Breast epithelium (tissue), 4 donors: ENCODE measurements at places on chromosomes 2 and 18. TPM values are rescaled to one million over a fixed set of nuclear protein-coding genes. Genes with fewer than 3 reads are reported as not detected.

The TTC21B gene
- 28.6 TPM for total RNA-seq

- no peak overlapping the region for H3K4me3 ChIP-seq
- H3K4me1 ChIP-seq, result no peaks in the 10 kb centered on the region
- H3K27ac ChIP-seq, result no peak overlapping the region
- DNase-seq, result no peak
- H3K36me3 ChIP-seq, result no peaks in the 10 kb centered on the region
Observed at GRCh38 chr2:177545981-177546585, 153.5 kb downstream of the AGPS start.

DNA sequence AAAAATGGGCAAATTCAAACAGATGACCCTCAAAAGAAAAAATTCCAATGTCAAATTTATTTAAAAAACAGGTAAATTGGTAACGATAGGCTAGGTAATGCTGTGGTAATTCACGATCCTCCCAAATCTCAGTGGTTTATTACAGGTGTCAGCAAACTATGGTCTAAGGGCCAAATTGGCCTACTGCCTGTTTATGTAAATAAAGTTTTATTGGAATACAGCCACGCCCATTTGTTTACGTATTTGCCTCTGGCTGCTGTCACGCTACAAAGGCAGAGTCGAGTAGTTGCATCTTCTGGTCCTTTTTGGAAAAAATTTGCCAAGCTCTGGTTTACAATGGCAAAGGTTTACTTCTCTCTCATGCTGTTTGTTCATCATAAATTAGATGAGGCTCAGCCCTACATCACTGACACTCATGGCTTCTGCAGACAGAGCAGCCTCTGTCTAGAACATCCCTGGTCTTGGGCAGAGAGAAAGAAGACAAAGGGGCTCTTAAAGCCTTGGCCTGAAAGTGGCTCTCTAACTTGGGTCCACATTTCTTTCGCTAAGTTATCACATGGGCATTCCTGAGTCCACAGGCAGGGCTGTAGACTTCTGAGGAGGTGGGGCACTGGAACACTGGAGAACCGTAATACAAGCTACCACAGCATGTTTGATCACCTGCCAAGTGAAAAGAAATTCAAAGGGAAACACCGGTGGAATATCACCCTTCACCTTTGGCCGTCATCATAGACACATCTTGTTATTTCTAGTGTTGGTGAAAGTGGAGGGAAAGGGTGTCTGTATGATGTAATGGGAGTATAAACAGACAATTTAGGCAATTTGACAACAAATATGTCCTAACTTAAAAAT, 34.8 kb downstream of the SP110 start:
- H3K4me3 ChIP-seq, result no peak overlapping the region
- H3K36me3 ChIP-seq, result no peaks in the 10 kb centered on the region
- no peaks in the 10 kb centered on the region for H3K27me3 ChIP-seq
- DNase-seq, result no peak
- no peaks in the 10 kb centered on the region for H3K4me1 ChIP-seq
- H3K27ac ChIP-seq, result no peak overlapping the region

The SPR gene
- total RNA-seq, result 53.4 TPM

The AQP12B gene
- total RNA-seq, result not detected

GRCh38 chr2:101558740-101559525, 84.0 kb upstream of the RFX8 start:
- no peaks in the 10 kb centered on the region for H3K4me1 ChIP-seq
- peak overlapping the region; percentile 33 for H3K27ac ChIP-seq
- no peaks in the 10 kb centered on the region for H3K27me3 ChIP-seq
- H3K4me3 ChIP-seq, result no peak overlapping the region

DNA sequence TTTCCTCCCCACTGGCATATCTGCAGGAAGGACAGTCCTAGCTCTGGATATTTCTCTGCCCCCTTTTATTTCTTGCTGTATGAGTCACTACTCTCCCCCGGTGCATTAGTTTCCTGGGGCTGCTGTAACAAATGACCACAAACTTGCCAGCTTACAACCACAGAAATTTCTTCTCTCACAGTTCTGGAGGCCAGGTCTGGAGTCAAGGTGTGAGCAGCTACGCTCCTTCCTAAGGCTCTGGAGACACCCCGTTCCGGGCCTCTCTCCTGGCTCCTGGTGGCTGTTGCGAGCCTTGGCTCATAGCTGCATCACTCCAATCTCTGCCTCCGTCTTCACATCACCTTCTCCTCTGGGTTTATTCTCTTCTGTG, 34.1 kb downstream of the PTPRM start:
- no peaks in the 10 kb centered on the region for H3K4me1 ChIP-seq
- H3K27ac ChIP-seq, result no peak overlapping the region
- no peaks in the 10 kb centered on the region for H3K36me3 ChIP-seq
- no peaks in the 10 kb centered on the region for H3K27me3 ChIP-seq

DNA sequence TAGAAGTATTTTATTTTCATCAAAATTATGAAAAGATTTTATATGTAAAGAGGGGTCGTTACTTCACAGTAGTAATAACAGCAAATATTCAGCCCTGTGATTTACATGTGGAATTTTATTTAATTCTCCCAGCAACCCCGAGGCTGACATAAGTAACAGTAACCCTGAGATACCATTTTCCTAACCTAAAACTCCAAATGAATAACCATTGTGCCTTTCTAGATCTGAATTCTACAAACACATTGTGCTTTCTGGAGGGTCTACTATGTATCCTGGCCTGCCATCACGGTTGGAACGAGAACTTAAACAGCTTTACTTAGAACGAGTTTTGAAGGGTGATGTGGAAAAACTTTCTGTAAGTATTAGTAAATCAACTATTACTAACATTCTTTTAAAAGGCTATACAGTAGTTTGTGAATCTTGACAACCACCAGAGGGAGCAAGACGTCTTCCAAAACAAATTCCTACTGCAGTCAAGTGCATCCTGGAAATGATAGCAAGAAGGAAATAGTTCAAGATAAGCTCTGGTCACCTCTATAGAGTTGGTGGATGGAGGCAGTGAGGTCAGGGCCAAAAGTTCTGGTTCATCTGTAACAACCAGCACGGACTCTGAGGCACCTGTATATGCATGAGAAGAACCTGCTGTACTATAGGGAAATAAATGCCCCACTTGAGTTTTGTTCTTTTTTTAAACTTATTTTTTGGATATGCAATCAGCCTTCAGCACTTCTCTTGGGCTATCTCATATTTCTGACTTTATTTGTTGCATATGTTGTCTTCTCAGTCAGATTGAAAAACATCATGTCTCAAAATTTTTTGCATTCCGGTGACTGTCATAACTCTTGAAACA, 37.4 kb downstream of the ACTR2 start:
- no peak overlapping the region for H3K4me3 ChIP-seq
- no peaks in the 10 kb centered on the region for H3K4me1 ChIP-seq
- DNase-seq, result no peak

- no peak overlapping the region for H3K27ac ChIP-seq
- no peak for DNase-seq
- no peaks in the 10 kb centered on the region for H3K36me3 ChIP-seq
Observed at GRCh38 chr2:182426082-182426917, 536 bp downstream of the PDE1A start.

DNA sequence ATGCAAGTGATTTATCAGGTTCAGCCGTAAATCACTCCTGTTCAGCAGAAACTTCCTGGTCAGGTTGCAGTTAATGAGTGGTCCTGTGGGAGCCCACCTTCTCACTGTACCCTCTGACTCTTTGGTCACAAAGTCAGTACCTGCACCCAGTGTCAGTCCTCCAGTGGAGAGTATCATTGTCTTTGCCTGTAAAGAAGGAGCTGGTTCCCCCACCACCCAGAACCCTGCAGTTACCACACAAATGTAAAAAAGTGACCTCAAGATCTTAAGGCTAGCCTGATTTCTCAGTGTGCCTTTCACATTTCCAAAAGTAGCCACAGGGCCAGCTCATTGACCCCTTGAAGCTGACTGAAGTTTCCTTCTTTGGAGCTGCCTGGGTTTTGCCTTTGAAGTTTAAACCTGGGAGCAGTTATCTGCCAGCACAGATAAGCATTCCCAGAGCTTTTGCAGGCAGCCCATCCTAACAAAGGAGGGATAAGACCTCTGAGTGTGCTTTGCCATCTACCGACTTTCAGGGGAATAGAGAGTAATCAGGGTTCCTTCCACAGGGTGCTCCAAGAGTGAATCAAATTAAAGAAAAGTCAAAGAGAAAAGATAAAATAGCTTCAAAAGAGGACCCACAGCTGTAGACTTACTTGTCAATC, 725.2 kb downstream of the CPS1 start:
- DNase-seq, result no peak
- H3K27ac ChIP-seq, result no peak overlapping the region
- H3K27me3 ChIP-seq, result no peaks in the 10 kb centered on the region
- H3K4me3 ChIP-seq, result no peak overlapping the region
- no peaks in the 10 kb centered on the region for H3K4me1 ChIP-seq

DNA sequence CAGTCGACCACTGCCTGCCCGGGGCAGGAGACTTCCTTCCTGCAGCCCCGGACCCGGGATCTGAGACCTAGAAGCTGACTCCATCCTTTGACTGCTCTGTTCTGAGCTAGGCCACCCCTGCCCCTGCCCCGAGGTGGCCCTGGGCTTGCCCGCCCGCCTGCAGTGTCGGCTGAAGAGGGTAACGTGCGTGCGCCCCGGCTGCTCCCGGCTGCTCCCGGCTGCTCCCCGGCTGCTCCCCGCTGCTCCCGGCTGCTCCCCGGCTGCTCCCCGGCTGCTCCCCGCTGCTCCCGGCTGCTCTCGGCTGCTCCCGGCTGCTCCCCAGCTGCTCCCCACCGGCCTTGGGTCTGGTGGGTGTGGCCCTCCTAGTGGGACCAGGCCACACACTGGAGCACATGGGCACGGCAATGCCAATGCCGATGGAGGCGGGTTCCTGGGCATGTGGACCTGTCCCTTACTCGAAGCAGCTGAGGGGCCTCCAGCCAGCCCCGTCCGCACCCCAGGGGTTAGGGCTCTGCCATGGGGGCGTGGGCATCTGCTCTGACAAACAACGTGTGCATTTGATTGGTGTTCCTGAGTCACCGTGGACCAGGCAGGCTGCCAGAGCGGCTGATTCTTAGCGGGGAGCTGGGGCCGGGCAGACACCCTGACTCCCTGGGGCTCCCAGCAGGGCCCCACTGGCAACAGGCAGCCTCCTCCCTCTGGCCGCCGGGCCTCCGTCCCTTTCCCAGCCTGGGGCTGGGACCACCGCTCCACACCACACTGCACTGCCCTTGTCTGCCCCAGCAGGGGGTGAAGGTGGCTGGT, 2.0 kb upstream of the GAL3ST2 start:
- no peak overlapping the region for H3K27ac ChIP-seq
- DNase-seq, result no peak
- no peaks in the 10 kb centered on the region for H3K36me3 ChIP-seq
- no peaks in the 10 kb centered on the region for H3K4me1 ChIP-seq
- H3K27me3 ChIP-seq, result peaks cover 16% of the 10 kb centered on the region

GRCh38 chr2:130785466-130786055, 30.2 kb downstream of the AMER3 start:
- no peaks in the 10 kb centered on the region for H3K36me3 ChIP-seq
- no peak for DNase-seq
- H3K4me3 ChIP-seq, result no peak overlapping the region
- H3K27me3 ChIP-seq, result no peaks in the 10 kb centered on the region
